ENCODE measurements at places on chromosomes 5 and 9.

- no peak for DNase-seq
Measured at GRCh38 chr5:75167345-75167744, 69.3 kb downstream of the ANKRD31 start.

- no peak for DNase-seq
Measured at GRCh38 chr9:104795857-104796256, 31.9 kb downstream of the NIPSNAP3B start.

DNA sequence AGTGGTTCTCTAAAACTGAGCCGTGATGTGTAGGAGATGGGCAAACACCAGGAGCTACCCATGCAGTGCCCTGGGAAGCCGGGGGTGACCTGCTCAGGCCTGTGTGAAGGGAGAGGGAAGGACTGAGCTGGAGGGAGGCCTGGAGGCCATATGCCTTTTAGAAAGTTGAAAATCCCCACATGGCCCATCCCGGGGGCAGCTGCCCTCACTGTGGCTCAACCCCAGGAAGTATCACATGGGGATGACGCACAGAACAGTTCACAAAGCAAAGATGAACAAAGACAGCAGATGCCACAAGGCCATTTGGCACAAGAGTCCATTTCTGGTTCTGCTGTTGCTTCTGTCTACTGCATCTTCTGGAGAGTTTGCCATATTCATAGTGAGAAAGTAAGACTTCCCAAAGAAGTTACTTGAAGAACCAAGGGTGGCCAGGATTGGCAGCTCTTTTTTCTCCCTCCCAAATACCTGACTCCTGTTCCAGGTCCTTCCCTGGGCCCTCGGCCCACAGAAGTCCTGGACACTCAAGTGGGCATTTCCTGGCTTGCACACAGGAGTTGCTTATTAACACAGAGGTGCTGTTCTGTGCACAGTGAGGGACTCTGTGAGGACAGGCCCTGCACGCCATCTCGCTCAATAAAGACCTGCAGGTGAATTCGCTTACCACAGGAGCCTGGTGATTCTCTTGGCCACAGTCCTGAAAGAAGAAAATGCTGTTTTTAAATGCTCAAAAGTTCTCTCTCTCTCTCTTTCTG, 25.1 kb downstream of the ACSL6 start:
- DNase-seq = no peak

DNA sequence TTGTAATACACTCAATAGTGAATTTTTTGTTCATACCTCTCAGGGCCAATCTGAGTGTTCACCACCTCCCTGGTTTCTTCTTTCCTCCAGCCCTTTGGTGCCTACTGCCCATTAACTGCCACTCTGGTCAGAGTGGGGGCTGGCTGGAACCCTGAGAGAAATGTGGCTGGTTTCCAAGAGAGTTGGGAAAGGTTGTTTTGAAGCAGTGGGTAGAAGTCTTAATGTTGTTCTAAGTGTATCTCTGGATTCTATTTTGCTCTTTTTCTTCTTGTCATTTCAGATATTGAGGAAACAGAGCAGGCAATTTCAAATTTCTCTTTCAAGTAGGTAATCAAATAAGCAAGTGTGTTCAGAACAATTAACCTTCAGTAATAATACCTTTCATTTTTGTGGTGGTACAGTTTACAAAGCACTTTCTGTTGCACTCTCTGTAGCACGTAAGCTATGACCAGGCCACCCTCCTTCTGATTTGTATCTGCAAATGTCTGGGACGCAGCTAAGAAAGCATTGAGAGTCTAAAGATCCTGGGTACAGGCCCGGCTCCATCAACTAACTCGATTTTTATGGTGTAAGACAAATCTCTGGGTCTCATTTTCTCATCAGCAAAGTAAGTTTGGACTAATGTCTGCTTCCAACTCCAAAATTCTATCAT, 8.4 kb downstream of the SLC1A3 start:
- DNase-seq = no peak

- DNase-seq = no peak
Measured at GRCh38 chr9:127051881-127052595, 70.4 kb downstream of the ANGPTL2 start.

All from CD4-positive, alpha-beta T cell treated with Interleukin-15 for 1 hour (primary cell).